IPS DF 19.7 (cell line): ENCODE measurements at places on chromosomes 16 and 17.

DNA sequence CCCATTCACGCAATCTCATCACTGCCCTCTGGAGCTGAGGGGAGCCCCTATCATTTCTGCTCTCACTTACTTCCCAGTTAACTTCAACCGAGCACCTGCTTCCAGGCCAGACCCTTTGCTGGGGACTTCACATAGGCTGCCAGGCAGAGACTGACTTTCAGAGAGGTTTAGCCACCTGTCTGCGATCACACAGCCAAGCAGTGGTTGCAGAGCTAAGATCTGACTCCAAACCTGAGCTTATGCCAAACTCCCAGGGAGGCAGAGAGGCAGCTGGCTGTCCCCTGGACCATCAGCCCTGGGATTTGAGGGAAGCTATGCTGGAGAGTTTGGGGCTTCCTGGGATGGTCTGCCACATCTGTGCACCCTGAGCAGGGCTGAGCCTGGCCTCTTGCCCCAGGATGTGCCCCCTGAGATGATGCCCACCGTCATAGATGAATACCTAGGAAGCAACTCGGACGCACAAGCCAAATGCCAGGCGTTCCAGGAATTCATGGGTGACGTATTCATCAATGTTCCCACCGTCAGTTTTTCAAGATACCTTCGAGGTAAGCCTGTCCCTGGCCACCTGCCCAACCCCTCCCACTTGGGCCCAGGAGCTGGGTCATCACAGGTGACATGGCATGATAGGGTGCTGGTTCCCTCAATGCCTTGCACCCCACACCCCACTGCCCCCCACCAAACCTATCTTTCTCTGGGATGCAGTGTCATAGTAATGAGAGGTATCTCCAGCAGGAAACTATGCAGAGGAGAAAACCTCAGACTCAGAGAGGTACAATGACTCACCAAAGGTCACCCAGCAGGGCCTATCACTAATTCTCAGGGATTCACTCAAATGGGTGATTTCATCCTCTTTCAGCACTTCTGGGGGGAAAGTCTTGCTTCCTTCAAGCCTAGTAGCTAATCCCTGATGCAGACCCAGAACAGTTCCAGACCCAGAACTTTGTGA, 10.0 kb downstream of the CES3 start:
- no peak for DNase-seq

DNA sequence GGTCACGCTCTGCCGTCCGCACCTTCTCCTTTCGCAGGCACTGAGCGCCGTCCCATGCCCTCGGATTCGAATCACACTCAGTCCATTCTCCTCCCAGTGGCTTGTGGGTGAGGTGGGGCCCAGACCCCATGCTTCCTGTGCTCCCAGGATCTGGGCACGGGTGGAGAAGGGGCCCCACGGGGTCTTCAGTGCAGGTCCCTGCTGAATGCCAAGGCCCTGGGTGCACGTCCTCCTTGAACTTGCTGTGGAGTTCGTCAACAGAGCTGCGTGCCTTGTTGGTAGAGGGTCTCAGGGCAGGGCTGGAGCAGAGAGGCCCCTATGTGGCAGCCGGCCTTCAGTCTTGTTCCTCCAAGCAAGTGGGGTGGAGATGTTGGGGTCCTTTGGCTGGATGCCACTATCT, 7.3 kb upstream of the MC1R start:
- no peak for DNase-seq

- no peak for DNase-seq
Observed at GRCh38 chr17:5069724-5070123, 8.5 kb upstream of the ZFP3 start.

- no peak for DNase-seq
Observed at GRCh38 chr17:78318843-78319242, 41.0 kb downstream of the SOCS3 start.

DNA sequence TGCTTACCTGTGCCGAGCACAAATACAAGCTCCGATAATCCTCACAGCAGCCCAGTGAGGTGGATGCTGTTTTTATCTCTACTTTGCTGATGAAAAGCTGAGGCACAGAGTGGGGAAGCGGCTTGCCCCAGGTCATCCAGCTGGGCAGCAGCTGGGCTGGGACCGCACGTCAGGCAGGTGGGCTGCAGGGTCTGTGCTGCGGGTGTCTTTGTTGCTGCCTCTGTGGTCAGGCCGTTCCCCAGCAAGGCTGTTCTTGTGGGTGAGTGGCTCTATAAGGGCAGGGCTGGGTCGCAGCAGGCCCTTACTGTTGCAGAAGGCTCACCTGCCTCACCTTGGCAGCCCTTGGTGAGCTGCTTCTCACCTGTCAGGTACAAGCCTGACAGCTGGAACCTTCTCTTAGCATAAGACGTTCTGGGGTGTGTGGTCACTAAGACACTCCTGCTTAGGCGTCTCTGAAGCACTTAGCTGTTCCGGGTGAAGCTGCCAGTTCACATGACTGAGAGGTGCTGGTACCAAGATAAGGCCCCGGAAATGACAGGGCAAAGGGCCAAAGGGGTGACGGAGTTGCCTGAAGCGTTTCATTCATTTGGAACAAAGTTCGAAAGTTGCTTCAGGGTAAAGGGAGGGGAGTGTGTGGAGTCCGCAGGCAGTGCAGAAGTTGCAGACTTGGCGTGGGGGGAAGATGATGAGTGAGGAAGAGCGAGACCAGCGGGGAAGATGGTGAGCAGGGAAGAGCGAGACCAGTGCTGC, 17.4 kb downstream of the IRF8 start:
- no peak for DNase-seq

- DNase-seq, result no peak
Observed at GRCh38 chr16:11402051-11402744, 56.9 kb downstream of the RMI2 start.

- DNase-seq, result peak; percentile 30
Observed at GRCh38 chr17:17401271-17401781, 75.5 kb upstream of the MED9 start.

DNA sequence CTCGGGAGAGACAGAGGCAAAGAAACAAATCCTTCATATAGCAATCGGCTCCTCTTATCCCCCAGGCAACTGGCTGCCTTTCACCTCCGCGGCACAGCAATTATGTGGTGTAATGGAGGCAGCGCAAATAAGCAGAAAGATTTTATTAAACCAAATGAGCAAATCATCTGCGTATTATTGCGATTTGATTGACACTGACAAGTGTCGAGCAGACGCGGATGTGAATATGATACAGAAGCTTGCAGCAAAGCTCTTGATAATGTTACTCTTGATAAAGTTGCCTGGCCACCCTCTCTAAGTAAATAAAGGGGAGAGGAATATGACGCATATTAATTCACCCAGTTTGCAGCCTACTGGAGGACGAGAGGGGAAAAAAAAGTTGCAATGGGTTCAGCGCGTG, 26.5 kb upstream of the AKTIP start:
- no peak for DNase-seq

DNA sequence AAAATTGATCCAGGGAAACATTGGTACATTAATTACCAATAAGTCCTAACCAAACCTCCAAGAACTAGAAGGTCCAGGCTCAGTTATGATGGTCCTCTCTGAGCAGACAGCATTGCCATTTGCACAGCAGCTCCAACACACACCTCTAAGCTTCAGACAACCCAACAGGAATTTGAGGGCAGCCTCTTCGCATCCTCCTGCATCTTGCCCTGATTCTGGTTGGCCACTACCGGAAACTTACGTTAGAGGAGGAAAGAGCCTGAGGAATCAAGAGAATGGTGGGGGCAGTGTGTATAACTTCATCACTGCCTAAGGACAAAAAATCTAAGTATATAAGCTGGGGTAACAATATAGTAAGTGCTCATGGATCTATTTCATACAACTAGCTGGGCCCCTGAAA, 15.7 kb downstream of the FAM117A start:
- no peak for DNase-seq

- no peak for DNase-seq
Observed at GRCh38 chr16:50522324-50522723, 25.9 kb upstream of the NKD1 start.

- DNase-seq, result no peak
Observed at GRCh38 chr16:83837566-83837965, 29.8 kb downstream of the HSBP1 start.

- DNase-seq, result peak; percentile 98
Observed at GRCh38 chr17:65183736-65184135, 46.6 kb downstream of the RGS9 start.

GRCh38 chr17:54906683-54907082, 6.0 kb downstream of the TOM1L1 start:
- no peak for DNase-seq

DNA sequence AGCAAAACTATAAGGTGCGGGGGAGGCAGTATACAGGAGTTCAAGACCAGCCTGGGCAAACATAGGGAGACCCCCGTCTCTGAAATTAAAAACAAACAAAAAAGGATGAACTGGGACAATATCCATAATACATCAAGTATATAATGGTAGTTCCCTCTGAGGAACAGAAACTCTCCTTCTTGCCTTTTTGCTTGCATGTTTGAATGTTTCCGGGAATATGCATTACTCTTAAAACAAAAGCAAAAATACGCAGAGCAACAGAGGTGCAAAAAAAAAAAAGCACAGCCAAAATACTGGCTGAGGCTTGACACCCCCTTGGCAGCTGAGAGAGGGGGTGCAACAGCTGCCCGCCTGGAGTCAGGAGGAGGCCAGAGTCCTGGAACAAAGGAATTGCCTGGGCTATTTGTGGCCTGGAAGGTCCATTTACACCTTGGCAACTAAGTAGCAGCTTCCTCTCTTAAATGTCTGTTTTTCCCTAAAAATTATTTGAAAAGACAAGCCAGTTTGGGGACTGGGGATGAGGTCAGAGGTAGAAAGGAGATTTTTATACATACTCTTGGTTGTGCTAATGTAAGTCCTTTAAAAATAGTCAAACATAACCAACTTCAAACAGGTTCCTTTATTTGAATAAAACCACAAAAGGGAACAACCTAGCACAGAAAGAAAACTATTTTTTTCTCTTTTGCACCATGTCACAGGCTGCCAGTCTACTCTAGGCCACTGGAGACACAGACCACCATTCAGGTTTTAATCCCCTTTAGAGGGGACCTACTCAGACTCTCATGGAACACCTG, 19.5 kb downstream of the USP7 start:
- DNase-seq, result no peak

DNA sequence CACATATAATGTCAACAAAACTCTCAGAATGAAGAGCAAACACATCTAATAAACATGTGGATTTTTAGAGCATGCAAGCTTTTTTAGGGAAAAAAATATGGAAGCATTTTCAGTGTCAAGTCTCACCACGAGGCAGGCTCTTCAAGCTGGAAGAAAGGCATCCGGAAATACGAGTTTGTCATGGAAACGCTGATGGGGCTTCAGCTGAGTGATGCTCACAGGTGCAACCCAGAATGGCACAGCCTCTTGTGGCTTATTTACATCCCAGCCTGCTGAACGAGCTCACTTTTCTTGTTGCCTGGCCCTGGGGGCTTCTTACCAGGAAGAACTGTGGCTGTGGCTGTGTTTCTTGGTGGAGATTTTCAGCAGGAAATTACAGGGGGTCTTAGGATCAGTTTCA, 24.1 kb upstream of the DYNLL2 start:
- DNase-seq, result no peak

DNA sequence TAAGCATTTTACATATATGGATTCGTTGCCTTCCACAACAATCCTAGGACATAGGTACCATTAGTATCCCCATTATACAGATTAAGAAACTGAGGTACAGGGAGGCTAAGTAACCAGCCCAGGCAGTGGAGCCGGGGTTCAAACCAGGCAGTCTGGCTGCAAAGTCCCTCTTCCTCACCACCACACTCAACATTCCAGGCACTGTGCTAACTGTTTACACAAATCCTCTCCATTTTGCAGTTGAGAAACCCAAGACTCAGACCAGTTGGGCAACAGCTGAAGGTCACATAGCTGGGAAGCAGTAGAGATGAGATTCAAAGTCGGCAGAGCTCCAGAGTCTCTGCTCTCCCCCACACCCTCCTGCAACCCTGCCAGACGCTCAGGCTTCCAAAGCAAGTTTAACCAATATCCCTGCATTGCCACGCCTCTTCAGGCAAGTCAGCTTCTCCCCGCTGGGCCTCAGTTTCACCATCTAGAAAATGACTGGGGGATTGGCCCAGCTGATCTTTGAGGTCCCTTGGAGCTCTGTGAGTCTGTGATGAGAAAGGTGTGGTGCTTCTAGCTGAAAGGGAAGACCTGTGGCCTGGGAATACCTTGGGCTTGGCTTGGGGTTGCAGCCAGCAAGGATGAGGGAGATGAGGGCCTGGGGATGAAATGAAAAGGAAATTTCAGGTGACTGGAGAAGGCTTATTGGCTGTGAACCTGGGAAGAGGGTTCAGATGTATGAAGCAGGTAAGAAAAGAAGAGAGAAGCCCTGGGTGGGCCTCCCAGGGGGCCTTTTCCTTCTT, 14.0 kb downstream of the CCR7 start:
- no peak for DNase-seq

DNA sequence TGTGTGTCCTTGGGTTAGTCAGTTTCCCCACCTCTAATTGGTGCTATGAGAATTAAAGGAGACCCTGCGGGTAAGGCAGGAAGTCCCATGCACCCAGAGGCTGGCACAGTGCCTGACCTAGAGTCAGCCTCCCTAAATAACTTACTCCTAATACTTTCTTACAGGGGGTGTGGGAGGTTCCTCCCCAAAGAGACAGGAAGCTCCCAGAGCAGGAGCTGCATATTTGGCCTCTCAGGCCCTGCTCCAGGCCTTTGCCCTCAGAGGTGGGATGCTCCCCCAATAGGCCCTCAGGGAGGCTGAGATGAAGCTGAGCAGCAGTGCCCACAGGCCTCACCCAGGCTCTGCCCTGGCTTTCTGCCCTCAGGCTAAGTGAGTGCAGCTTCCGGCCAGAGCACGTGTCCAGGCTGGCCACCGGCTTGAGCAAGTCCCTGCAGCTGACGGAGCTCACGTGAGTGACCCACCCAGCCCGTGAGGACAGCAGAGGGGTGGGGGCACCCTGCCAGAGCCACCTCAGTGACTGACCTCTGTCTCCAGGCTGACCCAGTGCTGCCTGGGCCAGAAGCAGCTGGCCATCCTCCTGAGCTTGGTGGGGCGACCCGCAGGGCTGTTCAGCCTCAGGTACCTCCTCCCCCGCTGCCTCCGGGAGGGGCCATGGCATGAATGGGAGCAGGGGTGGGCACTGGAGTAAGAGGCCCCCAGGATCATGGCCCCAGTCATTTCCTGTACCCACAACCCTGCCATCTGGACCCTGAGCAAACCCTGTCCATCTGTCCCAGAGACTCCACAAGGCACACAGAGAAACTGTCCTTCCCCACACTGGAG, 31.1 kb upstream of the CPNE2 start:
- no peak for DNase-seq

DNA sequence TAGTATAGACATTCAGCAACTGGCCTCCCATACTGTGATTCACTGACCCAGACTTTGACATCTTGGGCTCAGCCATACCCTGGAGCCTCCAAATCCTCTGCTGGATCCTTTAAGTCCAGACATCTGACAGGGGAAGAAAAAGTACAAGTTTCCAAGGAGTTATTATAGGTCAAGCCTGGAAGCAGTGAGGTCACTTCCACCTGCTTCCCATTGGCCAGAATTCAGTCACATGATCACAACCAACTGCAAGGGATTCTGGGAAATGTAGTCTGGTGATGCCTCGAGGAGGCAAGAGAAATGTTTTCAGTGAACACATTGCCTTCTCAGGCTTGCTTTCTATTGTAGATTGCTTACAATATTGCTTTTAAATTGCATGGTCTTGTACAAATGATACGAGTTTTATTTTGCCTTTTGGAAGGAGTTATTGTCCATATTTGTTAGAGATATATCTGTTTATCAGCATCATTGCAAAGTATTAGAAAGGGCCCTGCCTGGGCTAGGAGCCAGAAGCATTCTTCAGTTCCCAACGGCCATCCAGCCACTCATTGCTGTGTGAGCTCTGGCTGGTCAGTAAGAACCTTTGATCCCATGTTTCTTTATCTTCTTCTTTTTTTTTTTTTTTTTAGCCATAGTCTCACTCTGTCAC, 696.9 kb downstream of the WWOX start:
- peak; percentile 78 for DNase-seq
